ENCODE measurements at places on chromosomes 5 and 9.

DNA sequence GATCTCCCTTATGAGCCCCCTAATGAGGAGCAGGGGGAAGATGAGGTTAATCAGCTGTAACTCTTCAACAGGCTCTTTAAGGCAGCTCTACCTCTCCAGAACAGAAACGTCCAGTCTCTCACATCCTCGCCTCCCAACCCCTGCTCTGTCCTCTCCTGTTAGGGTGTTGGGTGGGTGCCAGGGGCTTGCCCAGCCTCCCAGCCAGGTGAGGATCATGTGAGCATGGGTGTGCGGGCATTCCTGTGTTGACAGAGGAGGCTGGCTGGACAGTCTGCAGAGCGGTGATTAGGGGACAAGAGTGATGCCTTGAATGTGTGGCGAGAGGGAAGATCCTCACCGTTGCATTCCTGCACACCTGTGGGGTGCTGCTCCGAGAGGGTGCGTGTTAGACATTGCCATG, 51.7 kb downstream of the CCDC180 start:
- no peak for DNase-seq

GRCh38 chr5:65108786-65109743, 340.3 kb downstream of the CWC27 start:
- peak; percentile 35 for DNase-seq

GRCh38 chr9:16673171-16673570, 197.3 kb downstream of the BNC2 start:
- DNase-seq: no peak

DNA sequence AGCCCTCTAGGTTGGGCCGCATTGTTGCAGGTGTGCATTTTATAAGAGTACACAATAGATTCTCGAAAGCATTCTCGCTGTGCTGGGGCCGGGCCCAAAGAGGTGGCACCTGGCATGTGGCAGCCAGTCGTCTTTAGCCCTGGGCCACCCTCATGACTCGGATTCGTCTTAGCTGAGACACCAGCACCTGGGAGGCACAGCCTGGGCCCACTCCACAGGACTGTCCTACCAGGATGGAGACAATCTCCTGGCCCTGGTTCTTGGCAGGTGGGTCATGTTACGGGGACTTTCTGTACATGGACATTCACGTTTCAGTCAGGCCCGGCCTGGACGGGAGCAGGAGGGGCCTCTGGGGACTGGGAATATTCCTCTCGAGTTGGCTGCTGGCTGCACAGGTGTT, 212.5 kb downstream of the FANCC start:
- no peak for DNase-seq

DNA sequence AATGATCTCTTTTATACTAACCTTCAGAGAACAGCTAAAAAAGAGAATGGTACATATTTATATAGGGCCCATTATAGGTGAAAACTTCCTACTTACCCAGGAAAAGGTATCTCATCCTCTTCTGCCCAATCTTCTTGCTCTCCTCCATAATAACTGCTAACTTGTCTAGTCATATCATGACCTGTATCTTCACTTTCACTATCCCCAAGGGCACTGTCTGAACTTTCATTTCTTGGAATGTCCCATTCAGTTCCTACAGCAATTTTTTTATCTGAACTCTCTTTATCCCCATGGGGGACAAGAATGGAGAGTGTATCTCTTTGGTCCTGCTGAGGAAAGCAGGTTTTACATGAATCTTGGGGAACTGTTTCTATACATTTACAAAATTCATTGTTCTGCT, 36.4 kb upstream of the RAPGEF6 start:
- DNase-seq: no peak

Measured in suppressor macrophage treated with lipopolysaccharide for 1 hour (primary cell).